ENCODE measurements at places on chromosomes 4 and X.

GRCh38 chr4:5465956-5466355, 242.4 kb downstream of the EVC2 start:
- no peak for DNase-seq

GRCh38 chr4:48556268-48556667, 66.2 kb downstream of the ZAR1 start:
- DNase-seq = no peak

DNA sequence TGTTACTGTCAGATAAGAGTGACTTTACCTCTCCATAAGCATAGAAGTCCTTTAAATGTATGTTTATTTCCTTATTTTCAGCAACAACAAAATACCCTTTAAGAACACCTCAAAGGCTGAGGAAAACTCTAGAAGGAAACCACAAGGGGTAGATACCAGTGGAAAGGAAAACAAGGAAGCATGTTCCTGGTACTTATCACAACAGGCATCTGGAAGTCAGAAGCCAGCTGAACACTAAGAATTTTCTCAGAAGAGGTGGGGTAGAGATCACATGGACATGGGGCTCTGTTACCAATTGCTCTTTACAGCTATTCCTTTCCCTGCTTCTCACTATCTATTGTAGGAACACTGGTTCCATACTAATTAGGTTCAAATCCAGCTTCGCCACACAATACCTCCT, 51.5 kb upstream of the BEND2 start:
- no peak for DNase-seq

GRCh38 chr4:57710053-57710452, 599.9 kb upstream of the IGFBP7 start:
- DNase-seq = no peak

DNA sequence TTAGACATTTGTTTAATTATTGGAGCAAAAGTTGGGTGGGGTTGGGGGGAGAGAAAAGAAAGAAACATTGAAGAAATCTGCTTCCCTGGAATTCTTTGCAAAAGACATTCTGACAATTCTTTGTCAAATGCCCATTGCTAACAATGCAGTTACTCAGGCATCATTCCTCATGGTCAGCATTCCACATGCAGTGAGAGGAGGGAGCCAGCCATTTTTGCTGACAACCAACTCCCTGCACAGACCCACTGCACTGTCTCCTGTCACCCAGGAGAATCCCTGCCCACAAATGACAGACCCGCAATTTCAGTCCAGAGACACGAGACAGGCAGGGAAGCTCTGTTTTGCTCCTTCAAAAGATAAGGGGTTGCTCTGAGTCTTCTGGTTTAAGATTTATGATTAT, 985.1 kb upstream of the SLIT2 start:
- no peak for DNase-seq

DNA sequence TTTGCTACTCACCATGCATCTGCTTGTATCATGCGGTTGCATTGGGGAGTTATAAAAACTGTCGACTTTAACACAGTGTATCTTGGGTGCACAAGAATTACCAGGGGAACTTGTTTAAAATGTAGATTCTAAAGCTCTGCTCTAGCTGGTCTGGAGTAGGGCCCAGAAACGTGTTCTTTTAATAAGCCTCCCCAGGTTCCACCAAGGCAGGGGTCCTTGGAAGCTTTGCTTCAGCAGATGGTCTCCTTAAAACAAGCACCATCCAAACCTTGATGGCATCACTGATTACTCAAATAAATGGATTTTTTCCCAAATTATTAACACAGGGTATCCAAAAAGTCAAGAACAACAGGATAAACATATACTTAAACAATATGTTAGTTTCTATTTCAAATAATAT, 120.2 kb upstream of the NDP start:
- no peak for DNase-seq

GRCh38 chr4:80335554-80336358, at the start of gene CFAP299:
Gene CFAP299, plus strand, starts transcription at chr4:80335730.
- DNase-seq = no peak

DNA sequence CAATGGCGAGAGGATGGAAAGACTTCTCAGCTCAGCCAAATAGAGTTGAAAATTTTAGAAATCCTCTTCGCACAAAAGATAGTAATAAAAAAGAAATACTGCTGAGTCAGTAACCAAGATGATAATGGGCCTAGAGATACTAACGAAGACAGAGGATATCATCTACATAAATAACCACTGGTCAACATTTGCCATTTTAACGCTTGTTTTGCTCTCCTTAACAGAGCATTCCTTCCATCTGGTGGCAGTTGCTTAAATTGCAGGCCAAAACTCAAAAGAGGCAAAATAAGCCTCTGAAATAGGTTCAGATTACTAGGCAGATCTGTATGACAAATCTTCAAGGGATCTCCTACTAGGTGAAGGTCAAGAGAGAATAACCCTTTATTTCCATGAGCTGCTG, 51.7 kb upstream of the MCF2 start:
- no peak for DNase-seq

All from NCI-H1048 (cell line).